Activated naive CD4-positive, alpha-beta T cell (primary cell): ENCODE measurements at places on chromosomes 5 and 9.

DNA sequence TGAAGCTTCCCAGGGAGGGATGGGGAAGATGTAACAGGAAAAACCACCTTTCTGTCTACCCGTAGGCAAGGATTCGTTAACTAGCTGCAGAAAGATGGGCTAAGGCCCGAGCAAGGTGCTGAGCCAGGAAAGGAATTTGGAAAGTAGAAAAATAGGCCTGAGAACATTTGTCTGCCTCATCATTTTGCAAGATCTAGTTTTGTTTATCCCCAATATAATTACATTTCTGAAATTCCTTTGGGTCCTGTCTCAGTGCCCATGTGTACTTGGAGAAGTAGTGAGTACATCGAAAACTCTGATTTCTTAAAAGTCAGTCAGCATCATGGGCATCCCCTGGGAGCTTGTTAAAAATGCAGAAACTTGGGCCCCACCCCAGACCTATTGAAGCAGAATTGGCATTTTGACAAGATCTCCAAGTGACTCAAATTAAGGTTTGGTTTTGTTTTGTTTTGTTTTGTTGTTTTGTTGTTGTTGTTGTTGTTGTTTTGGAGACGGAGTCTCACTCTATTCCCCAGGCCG lies 52.1 kb upstream of the CEMIP2 start:
- no peak for DNase-seq

DNA sequence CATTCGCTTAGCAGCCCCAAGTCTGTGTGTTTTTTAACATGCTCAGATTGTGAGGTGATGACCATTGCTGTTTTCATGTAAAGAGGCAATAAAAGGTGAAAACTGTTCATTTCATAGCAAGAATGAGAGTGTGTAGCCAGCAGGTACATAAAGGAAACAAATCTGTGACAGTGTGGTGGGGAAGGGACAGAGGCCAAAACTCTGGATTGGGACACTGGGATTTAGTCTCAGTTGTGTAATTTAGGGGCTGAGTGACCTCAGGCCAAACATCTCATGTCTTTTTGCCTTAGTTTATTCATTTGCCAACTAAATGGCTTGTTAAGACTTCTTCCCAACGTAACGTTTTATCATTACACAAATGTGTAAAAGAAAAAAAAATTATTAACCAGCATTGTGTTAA lies 47.0 kb downstream of the KCNN2 start:
- no peak for DNase-seq

DNA sequence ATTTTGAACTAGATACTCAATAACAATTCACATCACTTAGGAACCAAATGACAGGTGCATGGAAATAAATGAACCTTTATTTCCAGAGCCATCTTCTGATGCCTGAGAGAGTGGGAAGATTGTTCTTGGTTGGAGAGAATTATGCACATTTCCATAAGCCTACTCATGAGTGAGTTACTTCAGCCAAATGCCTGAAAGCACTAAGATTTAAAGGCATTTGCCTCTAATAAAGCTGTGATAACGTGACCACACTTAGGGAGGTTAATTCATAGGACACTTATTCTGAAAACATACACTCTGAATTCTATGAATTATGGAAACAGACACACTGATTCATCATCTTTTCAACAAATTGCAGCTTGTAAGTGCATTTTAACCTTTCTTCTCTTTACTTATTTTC lies 40.0 kb downstream of the KCTD16 start:
- no peak for DNase-seq

DNA sequence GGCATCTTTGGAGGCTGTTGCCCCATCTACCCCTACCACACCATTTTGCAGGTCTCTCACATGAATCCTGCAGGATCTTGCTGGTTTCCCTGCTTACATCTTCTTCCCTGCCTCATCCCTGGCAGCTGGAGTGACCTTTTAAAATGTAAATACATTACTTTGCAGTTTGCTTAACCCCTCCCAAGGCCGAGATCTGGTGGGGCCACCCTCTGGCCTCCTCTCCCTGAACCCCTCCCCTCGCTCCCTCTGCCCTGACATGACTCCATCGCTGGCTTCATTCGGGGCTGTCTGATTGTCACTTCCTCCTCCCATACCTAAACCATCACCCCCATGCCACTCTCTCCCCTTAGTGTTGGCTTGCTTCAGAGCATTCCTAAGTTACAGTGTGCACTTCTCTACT lies 12.6 kb upstream of the PALM2AKAP2 start:
- no peak for DNase-seq

DNA sequence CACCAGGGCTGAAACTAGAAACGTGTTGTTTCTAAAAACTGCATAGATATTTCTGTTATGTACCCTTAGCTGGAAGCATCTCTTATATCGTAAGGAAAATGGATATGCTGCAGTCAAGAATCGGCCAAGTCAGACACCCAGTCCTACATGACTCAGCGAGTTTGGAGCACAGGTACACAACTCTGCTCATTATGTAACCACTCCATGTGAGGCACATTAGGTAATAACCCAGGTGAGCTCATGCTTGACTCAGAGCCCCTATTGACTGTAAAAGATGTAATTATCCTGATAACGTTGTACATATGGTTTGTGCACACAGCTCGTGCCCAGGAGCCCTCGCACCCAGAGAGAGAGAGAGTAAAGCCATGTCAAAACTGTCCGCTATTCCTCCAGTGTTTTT lies 593.7 kb upstream of the ACO1 start:
- no peak for DNase-seq

GRCh38 chr5:108266242-108266641 lies 115.7 kb downstream of the FBXL17 start:
- no peak for DNase-seq

- no peak for DNase-seq
Observed at GRCh38 chr5:35876922-35877321, 20.2 kb downstream of the IL7R start.

DNA sequence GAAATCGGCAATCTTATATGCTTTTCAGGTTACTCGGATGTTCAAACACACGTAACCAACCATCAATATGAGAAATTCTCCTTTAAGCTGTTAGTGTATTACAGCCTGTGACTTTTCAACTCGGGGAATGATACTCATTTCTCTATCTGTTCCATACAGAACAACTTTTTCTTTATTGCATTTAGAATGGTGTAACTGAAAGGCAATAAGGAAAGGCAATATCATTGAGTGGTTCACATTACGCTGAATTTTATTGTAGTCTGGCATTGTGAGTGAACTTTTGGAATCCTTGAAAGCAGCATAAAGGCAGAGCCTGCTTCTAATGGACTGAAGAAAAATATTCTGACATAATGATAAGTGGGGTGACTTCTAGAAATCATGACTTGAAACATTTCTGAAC lies 54.4 kb upstream of the MEF2C start:
- DNase-seq: no peak
